ENCODE measurements at places on chromosomes 7 and 10.

DNA sequence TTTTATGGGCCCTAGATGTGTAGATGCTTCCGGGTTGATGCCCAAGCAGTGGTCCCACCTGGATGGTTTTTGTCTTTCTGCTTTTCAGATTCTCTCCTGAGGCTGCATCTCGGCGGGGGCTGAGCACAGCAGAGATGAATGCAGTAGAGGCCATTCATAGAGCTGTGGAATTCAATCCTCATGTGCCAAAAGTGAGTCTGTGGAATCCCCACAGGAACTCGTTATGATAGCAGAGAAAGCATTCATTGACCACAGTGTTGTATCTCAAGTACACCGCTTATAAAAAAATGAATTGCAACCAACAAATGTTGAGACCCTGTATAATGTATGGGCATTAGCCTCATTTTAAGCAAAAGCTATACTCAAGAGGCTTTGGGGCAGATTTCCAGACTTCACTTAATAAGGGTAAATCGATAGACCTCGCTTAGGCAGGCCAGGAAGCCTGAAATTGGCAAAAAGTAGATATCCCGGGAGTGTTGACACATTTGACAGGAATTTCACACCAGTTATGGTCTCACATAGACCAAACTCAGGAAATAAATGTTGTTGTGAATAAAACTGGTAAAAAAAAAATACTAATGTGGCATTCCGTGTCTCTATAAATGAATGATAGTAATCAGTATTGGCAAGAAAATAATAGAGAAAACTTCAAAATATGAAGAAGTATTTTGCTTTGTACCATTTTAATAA lies 132.0 kb downstream of the WNT2 start:
- no peak for DNase-seq

GRCh38 chr10:109327266-109327665 lies 596.0 kb downstream of the XPNPEP1 start:
- no peak for DNase-seq

- no peak for DNase-seq
Observed at GRCh38 chr10:77406764-77407430, 230.7 kb downstream of the KCNMA1 start.

DNA sequence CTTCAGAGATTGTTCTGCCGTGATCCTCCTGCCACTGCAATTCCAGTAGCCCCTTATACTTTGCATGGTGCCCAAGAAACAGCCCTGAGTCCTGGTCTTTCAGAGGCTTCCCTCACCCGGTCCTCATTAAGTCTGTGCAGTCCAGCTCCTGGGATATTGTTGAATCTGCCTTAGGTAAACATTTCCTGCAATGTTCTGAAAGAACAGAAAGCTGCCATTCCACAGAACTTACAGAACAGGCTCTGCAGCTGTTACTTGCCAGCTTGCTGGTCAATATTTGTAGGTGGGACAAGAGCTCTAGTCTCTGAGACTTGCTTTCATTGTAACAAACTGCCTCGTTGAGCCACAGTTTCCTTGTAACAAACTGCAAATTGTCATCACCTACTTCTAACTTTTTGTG lies 115.0 kb upstream of the KIF5B start:
- DNase-seq: no peak

DNA sequence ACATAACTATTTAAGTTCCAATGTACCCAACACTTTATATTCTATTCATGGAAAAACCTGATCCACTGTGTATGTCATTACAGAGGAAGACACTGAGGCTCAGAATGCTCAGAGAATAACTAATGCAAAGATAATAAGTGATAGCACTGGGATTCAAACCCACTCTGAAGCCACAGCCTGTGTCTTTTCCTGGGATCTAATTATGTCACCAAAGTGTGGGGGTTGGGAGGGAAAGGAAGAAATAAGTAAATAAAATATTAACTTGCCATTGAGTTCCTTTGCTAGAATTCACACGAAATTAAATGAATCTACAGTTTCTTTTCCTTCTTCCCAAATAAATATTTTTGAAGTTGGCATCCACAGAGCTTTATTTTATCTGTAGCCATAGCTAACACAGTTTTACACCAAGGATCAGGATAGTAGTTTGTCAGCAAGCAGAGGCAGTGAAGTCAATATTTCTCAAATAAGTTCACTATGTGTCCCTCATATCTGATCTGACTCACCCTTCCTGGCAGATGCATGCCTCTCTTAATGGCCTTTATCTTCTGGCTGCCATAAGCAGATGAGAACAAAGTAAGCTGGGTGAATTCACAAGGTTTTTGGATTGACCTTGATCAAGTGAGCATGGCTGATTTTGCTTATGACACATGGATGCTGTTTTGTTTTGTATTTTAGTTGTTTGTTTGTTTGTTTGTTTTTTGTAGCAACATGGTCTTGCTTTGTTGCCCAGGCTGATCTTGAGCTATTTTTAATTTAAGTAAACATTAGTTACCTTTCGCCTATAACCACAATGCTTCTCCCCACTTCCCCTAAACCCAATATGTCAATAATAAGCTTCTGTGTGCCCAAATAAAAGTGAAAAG lies 6.3 kb downstream of the RAPGEF5 start:
- no peak for DNase-seq

GRCh38 chr7:92802406-92802805 lies 34.0 kb downstream of the CDK6 start:
- DNase-seq: no peak

DNA sequence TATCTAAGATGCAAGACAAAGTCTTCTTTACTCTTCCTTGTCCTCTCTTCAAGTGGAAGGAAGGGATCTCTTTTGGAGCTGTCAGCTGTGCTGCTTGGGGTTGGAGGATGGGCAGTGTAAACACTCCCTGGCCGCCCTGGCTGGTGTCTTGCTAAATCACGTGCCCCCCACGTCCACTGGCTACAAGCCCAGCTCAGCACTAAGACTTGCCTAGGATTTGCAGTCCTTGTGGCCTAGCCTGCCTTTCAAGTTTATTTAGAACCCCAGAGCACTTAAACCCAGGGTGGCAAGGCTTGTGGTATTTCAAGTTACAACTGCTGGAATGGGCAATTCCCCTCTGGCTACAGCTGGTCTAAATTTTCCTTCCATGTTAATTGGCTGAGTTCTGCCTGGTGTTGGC lies 272.4 kb upstream of the MYO3A start:
- no peak for DNase-seq

GRCh38 chr10:100980311-100980710 lies 7.0 kb downstream of the MRPL43 start:
- DNase-seq: no peak

- no peak for DNase-seq
Observed at GRCh38 chr10:49610458-49611165, 502 bp downstream of the SLC18A3 start.

GRCh38 chr10:105952153-105952552 lies 1212.4 kb downstream of the SORCS1 start:
- DNase-seq: peak; percentile 51

DNA sequence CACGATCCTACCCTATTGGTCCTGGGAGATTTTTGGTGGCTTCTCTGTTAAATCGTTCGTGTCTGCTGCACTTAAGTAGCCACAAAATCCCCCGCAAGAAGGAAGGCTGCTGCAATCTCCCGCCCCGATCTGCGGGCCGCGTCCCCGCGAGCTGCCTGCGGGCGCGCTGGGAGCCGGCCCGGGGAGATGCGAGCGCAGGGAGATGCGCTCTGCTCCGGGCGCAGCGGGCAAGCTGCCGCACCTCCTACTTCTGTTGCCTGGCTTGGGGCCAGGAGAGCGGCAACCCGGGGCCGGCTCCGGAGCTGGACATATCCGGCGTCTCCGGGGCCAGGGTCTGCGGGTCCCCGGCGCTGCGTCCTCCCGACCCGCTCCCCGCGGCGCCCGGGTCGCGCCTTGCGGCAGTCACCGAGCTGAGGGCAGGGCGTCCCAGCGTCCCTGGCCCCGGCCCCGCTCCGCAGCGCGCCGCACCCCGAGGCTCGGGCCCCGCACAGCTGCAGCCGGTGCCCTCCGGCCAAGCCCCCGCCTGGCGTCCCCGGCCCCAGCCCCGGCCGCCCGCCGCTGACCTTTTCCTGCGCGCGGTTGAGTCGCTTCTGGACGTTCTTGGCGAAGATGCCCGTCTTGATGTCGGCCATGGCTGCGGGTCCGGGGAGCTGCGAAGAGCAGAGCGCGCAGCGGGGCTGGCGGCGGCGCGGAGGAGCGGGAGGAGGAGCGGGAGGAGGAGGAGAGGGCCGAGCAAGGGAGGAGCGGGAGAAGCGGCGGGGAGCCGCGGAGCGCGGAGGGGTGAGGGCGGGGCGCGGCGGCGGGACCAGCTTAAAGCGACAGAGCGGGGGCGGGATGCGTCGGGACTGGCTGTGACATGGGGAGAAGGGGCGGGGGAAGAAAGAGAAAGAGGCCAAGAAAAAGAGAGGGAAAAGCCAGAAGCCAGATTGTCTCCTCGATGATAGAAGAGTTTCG lies at the start of gene AMPH:
Gene AMPH (minus strand): TSS at position 654 of the 954 bp plus-strand sequence. CDS start 22 bp downstream, at position 632.
- DNase-seq: no peak

GRCh38 chr10:61001731-61002122 lies 57.7 kb upstream of the RHOBTB1 start:
- no peak for DNase-seq

GRCh38 chr7:64839910-64840309 lies 45.7 kb downstream of the ZNF138 start:
- DNase-seq: no peak

DNA sequence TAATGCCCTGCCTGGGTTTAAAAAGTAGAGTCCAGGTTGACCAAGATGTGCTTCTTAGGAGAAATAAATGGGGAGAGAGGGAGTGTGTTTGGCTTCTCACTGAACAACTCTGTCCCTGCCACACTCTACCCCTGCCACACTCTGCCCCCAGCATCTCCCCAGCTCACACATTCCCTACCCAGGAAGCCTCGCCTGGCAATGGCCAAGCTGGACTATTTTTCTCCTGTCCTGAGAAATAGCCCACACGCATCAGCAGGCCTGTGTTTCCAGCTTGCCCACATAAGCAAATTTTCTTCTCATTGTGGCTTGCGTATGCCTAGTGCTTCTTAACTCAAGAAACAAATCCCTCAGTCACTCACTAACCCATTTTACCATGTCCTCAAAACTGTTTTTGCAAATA lies 1.8 kb downstream of the LRRC18 start:
- DNase-seq: no peak

DNA sequence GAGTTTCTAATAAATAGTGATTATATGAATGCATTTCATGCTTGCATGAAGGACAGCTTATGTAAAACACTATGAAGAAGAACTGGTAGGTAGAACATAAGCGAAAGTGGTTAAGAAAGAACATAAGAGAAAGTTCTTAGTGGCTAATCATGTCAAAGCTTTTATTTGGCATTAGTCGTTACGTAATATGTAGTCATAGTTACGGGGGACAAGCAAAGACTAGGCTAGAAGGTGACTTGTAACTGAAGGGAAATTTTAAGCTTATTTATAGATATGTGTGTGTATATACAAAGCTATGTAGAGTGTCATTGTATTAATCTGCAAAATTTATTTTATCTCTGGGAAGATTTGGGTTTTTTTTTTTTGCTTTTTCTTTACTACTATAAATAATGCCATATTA lies 36.9 kb downstream of the CAPZA2 start:
- no peak for DNase-seq

DNA sequence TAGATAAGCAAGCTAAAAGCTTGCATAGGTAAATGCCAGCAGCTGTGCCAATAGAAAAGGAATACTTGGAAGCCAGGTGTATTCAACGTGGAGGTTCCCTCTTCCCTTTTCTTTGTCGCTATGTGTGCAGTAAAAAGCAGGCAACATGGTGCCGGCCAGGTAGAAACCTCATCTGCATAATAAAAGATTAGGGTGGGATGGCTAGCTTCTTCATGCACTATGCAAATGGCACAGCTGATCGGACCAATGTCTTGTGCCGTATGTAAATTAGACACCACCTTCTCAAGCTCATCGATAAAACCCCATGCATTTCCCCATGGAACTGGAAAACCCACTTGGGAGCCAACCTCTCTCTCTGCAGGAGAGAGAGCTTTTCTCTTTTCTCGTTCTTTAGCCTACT lies 150.9 kb upstream of the FOXK1 start:
- no peak for DNase-seq

DNA sequence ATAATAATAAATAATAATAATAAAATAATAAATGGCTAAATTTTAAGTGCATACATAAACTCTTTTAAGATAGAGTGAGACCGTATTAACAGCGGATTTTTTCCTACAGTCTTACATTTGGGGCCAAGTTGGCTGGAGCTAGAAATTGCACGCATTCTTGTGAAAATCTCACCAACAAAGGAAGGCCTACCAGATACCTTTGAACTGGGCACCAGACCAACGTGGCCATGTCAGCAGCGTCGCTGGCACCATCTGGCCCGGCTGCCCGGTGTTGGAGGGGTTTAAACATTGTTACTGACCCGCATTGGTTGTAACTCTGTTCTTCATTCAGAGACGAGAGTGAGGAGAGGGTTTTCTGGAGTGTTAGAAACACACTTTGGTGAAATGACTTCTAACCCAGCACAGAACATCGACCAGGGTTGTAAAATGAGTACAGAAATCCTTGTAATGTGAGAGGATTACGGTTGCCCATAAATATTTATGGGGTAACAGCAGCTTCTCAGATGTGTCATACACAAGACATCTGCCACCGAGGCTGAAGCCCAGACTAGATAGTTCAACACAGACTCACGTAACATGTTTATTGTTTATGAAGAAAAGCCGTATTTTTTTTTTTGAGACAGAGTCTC lies 34.6 kb upstream of the UNCX start:
- no peak for DNase-seq

- DNase-seq: no peak
Observed at GRCh38 chr7:44531421-44532380, 9.4 kb downstream of the NPC1L1 start.

DNA sequence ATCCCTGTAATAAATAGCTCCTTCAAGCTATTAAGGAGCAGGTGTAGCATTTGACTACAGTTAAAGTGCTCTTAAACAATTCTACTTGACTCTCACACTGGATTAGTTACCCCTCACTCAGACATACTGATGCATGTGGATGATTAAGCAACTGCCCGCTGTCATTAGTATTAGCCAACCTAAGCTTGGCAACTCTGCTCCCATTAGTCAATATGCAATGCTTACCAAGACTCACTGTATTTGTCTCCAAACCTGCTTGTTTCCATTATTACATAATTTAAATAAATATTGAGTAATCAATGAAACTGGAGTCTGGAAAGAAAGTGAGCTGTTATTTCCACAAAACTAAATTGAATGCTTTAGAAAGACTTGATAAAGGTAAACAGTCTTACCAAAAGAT lies 144.0 kb upstream of the ASAH2 start:
- DNase-seq: no peak

GRCh38 chr10:131858118-131858515 lies 42.7 kb upstream of the PPP2R2D start:
- DNase-seq: no peak

- peak; percentile 55 for DNase-seq
Observed at GRCh38 chr7:2876031-2876731, 32.1 kb upstream of the GNA12 start.

- peak; percentile 32 for DNase-seq
Observed at GRCh38 chr10:71512761-71513539, 116.2 kb downstream of the CDH23 start.

All from SHP77 (cell line).